CD4-positive, alpha-beta T cell treated with Interleukin-6 for 4 hours (primary cell): ENCODE measurements at places on chromosomes 12 and 14.
A peak's percentile ranks its signal among the peaks of the same experiment; 100 is the strongest.

- DNase-seq, result peak; percentile 51
Observed at GRCh38 chr14:75277008-75277814, 1.4 kb upstream of the FOS start.

DNA sequence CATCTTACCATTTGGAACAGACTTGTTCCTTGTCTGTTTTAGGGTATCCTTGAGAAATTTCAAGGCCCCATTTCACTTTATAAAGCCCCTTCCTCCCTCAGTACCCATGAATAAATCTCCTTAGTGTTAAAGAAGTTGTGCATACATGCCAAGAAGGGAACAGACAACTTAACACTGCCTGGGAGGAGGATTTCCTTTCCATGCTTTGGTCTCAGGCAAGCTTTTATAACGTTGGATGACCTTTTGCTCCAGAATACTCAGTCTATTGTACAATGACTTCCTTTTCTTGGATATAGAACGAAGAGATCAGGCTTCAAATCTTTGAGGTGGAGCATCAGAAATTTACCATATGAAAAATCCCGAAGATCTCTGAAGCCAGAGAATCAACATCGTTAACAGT lies 551.4 kb downstream of the PRKD1 start:
- no peak for DNase-seq

DNA sequence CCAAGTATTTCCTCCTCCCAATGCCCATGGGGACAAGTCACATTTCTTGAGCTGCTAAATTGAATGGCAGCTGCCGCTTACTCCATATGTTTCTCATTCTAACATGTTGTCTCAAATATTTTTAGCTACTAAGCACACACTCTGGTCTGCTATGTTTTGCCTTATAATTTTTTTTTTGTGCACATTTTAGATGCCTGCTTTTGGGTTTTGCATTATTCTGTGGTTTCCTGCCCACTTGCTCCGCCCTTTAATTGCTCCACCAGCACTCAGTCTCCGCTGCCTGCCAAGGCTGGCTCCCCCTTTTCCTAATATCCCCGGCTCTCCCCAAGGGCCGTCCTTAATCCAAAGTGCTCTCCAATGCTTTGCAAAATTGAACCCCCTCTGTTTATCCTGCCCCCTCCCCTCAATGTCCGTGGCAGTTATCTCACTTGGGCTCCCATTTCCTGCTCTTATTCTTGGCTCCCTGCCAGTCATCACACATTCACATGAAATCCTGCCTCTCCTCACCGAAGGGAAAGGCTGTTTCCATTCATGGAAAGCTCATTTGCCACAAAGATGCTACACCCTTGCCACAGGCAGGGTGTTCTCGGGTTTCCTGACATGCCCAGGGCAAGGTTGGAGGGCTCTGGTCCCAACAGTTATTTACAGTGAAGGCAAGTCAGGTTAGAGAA lies 79.4 kb downstream of the C12orf75 start:
- peak; percentile 6 for DNase-seq

GRCh38 chr14:63795532-63795931 lies 57.3 kb upstream of the SYNE2 start:
- no peak for DNase-seq

DNA sequence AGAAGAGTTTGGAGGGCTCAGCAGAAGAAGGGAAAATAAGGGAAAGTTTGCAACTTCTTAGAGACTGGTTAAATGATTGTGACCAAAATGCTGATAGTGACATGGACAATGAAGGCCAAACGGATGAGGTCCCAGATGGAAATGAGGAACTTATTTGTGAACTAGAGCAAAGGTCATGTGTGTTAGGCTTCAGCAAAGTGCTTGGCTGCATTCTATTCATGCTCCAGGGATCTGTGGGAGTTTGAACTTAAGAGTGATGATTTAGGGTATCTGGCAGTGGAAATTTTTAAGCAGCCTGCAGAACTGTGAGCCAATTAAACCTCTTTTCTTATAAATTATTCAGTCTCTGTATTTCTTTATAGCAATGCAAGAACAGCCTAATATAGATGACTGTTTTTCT lies 88.9 kb upstream of the ARHGAP5 start:
- DNase-seq, result no peak

- DNase-seq, result no peak
Observed at GRCh38 chr12:68851592-68852306, 43.8 kb downstream of the MDM2 start.

- DNase-seq, result no peak
Observed at GRCh38 chr14:100212476-100213333, 26.2 kb upstream of the YY1 start.

DNA sequence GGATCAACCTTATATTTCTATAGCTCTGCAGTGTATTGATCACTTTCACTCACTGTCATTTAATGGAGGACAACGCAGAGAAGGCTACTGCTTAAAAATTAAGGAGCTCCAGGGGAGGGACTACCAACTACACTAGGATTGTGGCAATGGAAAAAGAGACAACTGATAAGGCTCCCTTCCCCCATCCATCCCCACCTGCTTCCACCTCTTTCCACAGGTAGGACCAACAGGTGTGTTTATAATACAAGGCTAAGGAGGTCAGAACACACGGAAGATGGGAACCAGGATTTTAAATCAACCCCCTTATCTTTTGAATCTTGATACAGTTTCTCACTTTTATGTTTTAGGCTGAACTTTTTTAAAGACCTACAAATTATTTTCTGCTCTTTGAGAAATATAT lies 90.8 kb downstream of the STAB2 start:
- no peak for DNase-seq

DNA sequence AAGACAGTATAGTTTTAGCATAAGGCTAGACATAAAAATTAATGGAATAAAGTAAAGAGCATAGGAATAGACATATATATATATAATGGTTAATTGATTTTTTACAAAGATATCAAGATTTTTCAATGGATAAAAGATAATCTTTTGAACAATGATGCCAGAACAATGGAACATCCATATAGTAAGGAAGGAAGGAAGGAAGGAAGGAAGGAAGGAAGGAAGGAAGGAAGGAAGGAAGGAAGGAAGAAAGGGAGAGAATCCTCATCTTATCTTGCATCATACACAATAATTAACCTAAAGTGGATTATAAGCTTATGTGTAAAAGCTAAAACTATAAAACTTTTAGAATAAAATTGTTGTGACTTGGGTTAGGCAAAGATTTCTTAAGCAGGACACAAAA lies 9.8 kb upstream of the NELL2 start:
- DNase-seq, result no peak

DNA sequence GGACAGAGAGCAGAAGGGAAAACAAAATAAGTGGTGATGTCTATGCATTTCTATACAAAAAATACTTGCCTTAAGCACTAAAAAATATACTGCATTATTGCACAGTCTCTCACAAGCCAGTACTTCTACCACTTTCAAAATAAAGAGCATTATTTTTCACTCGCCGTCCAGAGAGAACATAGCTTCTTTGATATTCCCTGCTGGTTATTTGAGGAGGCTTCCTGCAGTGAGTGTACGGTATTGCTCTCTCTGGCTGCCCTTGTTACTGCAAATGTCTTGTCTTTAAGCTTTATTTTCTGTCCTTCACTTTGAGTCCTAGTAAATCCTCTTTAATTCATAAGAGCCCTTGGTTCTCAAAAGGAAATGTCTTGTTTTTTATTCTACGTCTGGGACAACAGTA lies 81.1 kb downstream of the EML1 start:
- no peak for DNase-seq

DNA sequence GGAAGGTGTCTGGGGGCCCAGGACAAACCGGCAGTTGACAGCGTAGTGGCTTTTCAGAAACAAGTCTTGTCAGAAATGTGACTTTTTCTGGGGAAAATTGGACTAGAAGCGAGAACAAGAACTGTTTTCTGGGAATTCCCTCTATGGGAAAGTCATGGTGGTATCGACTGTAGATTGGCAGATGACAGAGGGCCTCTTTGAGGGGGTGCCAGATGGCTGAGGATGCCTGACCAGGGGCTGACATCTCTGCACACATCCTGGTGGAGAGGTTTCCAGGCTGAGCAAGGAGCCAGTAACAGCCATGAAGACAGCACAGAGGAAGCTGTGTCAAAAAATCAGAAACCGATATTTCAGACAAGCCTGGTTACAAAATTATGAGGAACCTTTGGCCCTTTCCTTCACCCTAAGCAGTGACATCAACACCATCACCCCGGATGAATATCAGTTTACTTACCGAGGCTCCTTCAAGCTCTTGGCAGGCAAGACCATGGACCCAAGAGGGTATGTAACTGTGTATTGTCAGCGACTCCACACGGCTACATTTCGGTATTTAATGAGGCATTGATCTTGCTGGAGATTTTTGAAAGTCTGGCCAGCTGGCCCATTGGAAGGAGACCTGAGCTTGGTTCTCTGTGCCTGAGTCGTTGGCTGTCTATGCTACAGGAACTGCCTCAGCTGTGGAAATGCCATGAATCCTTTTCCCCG lies 1525.3 kb upstream of the TMEM132C start:
- no peak for DNase-seq

- DNase-seq, result no peak
Observed at GRCh38 chr14:103819503-103820307, 27.7 kb downstream of the PPP1R13B start.

- no peak for DNase-seq
Observed at GRCh38 chr14:59543873-59544272, 32.7 kb downstream of the CCDC175 start.

- no peak for DNase-seq
Observed at GRCh38 chr12:34333337-34333736, 311.0 kb downstream of the ALG10 start.

- DNase-seq, result no peak
Observed at GRCh38 chr14:101217080-101217463, 313.6 kb upstream of the RTL1 start.

GRCh38 chr12:87848248-87848868 lies 180.8 kb downstream of the C12orf50 start:
- no peak for DNase-seq

- DNase-seq, result no peak
Observed at GRCh38 chr12:41034686-41035085, 153.4 kb upstream of the PDZRN4 start.

GRCh38 chr12:48221645-48222044 lies 18.6 kb upstream of the OR10AD1 start:
- no peak for DNase-seq

DNA sequence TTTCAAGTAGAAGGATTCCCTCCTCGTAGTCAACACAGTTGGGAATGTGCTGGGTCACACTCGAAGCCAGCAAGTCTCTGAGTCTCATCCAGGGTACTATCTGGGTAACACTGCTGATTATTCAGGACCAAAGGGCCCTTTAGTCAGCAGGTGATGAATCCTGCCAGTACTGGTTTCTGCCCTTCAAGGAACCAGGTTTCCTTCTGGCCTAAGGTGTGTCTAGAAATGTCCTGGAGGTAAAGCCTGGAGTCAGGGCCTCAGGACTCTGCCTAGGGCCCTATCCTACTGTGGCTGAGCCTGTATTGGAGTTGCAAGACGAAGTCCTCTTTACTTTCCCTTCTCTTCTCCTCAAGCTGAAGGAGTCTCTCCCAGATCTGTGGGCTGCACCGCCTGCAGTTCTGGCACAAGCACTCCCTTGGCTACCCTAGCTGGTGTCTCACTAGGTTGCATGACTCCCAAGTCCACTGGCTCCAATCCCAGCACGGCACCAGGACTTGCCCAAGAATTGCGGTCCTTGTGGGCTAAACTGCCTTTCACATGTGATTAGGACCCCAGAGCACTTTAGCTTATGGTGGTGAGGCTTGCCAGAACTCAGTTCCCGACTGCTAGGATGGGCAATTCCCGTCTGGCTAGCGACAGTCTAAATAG lies 193.7 kb upstream of the PDE3A start:
- DNase-seq, result no peak

DNA sequence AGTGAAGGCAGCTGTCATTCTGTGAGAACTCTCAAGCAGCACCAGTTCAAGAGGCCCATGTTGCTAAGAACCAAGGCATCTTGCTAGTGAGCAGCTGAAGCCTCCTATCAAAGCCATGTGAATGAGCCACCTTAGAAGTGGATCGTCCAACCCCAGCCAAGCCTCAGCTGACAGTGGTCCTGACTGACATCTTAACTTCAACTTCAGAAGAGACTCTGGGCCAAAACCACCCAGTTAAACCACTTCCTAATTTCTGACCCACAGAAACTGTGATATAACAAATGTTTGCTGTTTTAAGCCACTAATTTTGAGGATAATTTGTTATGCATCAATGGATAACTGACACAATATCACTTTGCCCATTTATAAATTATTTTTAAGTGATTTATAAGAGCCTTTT lies 256.0 kb downstream of the RPAP3 start:
- DNase-seq, result no peak

DNA sequence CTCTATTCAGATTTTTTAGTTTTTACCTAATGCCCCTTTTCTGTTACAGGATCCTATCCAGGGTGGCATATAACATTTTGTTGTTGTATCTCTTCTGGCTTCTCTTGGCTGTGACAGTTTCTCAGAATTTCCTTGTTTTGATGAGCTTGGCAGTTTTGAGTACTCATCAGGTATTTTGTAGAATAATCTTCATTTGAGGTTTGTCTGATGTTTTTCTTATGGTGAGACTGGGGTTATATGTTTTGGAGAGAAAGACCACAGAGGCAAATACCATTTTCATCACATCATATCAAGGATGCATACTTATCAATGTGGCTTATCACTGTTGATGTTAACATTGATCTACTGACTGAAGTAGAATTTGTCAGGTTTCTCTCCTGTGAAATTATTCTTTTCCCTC lies 14.0 kb upstream of the LYZ start:
- no peak for DNase-seq

DNA sequence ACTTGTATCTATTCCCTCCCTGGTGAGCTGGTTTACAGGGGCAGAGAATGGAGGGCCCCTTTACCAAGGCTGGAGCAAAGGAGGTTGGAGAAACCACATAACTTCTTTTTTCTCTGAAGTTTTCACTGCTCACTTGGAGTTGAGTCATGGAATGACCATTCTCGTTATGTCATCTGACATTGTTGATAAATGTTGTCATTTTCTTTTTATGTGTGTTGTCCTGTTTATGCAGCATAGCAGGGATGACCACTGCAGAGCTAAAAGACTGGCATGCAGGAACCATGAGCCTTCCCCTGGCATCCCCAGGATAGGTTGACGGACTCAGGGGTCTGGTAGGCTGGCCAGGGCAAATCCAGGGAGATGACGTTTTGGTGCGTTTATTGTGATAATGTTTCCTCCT lies 256.8 kb upstream of the DDHD1 start:
- no peak for DNase-seq

GRCh38 chr14:95544588-95544987 lies 9.7 kb downstream of the GLRX5 start:
- DNase-seq, result no peak

DNA sequence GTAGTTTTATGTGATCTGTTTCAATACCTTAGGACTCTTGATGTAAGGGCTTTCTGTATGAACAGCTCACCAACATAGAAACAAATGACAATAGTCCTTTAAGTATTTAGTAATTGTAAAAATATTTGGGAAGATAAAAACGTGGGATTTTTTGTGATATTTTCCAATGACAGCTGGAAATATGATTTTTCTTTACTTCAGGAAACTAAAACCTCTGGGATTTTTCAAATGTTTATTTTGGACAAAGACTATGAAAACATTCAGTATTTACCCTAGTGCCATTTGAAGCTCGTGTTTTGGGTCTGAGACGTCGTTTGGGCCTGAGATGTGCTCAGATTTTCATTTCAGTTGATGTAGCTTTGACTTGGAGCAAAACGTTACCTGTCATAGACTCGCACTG lies 240.0 kb downstream of the BMP4 start:
- no peak for DNase-seq
